ENCODE measurements at places on chromosomes 12 and 14.
A peak's percentile ranks its signal among the peaks of the same experiment; 100 is the strongest.

- DNase-seq: no peak
Measured at GRCh38 chr14:28901631-28902030, 135.0 kb downstream of the FOXG1 start.

DNA sequence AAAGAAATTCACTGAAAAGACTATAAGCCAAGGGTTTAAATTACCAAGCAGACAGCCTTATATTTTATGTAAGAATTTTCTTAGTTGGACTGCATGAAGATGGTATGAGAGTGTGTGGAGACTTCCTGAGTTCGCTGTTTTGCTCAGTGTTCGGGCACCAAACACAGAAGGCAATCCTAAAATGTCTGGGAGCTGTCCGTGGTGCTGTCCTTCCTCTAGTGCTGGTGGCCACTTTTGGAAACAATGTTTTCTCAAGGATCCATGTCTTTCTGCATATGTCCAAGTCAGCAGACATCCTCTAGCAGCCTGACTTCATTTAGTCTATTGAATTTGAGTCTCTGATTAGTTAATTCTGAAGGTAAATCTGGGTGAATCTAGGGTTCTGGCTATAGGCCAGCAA lies 135.8 kb downstream of the SLC8A3 start:
- DNase-seq: peak; percentile 71

- DNase-seq: peak; percentile 70
Measured at GRCh38 chr14:105093038-105093430, 27.8 kb upstream of the GPR132 start.

DNA sequence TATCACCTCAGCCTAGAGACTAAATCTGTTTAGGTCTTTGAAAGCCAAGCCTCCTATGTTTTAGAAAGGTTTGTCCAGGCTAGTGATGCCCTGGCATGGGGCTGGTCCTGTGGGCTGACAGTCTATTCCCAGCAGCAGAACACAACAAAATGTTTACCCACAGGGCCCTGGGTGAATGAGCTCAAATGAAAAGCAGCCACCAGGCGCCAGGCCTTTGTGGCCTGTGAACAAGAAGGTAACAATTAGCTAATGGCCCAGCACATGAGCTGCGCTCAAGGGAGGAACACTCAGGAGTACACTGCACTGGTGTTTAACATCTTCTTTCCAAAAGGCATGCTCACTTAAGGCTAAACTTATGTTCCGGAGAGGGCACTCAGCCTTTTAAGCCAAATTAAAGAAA lies 202.2 kb downstream of the MON2 start:
- DNase-seq: no peak

DNA sequence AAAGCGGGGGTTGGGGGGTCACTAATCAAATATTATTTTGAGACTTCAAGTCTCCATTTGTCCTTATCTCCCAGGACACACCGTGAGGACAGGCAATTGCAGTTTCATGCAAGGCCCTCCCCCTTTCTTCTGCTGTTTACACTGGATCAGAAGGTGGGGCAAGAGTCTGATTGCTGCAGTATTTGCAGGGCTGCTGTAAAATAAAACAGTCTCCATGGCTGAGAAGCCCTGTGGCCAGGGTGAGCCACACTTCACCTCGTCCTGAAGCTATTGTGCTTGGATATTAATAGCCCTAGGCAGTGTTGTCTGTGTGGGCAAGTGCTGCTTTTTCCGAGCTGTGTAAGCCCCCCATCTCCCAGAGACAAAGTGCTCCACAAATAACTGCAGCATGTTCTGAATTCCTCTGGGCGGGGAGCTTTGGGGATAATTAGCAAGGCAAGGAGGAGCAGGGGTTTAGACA lies 187.4 kb upstream of the NTF3 start:
- DNase-seq: peak; percentile 50

DNA sequence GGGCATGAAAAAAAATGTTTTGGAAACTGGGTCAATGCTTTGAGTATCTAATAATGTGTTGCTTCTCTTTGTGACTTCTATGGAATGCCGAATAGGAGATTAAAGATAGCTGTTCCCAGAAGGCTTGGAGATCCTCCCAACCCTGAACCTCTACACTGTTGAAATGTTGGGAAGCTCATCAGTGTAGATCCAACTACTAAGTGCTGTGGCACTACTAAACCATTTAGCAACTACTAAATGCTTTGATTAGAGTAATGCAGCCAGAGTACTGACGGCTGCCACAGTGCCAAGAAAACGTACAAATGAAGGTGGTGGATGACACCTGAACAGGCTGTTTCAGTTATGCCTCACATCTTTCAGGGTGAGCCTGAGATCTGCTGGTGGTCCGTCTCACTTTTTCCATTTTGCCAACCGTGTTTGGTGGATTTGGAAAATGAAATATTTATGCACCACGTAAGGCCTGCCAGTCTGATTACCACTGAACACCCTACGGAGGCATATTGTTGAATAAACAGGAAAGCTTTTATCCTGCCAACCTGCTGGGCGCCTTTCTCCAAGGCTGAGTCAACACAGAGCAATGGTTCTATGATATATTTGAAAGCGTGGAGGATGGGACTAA lies 938.0 kb upstream of the FLRT2 start:
- DNase-seq: no peak

- no peak for DNase-seq
Measured at GRCh38 chr12:52493172-52493571, at the start of gene KRT6A. TSS of gene KRT6A (minus strand) at chr12:52493257. CDS start at chr12:52493188, 69 bp downstream.

- no peak for DNase-seq
Measured at GRCh38 chr12:114269153-114269552, 136.8 kb downstream of the TBX5 start.

GRCh38 chr14:53306911-53307310 lies 153.8 kb upstream of the DDHD1 start:
- DNase-seq: peak; percentile 59

- no peak for DNase-seq
Measured at GRCh38 chr14:90816681-90817436, 629 bp upstream of the TTC7B start.

DNA sequence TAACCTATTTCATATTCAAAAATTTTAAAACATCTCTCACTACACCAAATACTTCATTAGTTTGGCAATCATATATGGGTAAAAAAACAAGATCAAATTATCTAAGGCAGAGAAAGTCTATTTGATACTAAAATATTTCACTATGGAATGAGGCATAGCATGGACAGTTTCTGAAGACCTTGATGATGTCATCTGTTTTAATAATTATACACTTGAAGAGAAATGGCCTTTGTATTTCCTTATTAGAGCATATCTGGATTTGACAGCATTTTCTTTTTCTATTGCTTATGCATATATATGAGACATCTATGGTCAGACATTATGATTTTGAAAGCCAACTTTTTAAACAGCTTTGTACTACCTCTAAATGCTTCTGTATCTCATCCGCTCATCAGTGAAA lies 88.6 kb downstream of the DDHD1 start:
- no peak for DNase-seq

Data from ecto neural progenitor cell (in vitro differentiated cells).